ENCODE measurements at places on chromosomes 4 and X.

DNA sequence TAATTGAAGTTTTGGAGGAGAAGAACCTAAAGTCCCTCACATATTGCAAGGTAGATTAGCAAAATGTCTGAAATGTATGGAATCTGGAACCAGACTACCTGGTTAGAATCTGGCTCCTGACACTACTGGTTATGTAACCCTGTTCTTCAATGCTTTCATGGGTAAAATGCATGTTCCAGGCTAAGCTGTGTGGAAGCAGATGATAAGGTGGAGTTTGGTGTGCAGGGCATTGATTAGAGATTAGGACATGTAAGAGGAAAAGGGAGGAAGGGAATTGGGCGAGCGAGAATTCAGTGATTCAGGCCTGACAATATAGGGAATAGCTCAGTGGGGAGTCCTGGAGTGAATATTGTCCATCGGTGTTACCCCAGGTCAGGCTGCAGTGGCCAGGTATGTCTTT lies 165.8 kb upstream of the SFRP2 start:
- no peak for DNase-seq

GRCh38 chr4:181966104-181966551 lies 277.1 kb upstream of the TENM3 start:
- no peak for DNase-seq

DNA sequence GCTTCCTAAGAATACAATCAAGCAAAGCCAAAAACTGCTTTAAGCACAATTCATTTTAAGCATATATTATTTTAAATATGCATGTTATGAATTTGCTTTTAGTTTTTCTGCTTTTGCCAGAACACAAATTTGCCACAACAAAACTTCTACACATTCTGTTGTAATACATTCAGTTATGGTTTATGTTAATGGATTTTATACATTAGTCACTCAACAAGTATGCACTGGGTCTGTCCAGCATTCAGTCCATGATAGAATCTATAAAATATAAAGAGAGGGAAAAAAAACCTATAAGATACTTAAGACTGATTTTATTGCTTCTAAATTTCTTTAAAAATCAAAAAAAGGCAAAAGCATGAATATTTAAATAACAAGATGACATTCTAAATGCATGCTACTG lies 22.2 kb downstream of the IQCM start:
- DNase-seq = no peak

DNA sequence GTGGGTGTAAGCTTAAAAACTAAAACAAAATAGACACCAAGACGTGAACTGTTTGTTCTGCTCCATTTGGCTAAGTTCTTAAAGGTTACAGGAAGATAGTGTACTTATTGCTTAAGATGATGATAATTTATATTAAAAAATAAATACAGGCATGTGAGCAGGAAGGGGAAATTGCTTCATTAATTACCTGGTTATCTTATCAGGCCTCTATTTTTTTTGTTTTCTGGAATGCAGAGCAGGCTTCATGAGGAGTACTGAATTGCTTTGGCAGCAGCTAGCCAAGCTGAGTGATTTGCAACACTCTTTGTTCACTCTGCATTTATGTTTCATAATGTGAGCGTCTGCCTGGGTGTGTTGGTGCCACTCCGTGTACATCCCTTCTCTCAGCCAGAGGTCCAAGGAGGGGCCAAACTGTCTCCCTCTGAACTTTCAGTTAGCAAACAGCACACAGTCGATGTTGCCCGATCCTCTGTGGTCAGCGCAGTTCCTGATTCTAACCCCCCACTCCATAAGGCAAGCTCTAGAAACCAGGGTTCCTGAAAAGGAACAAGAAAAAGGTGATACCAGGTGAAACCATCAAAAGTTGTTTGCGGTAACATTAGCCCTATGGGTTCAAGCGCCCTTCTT lies 348.2 kb downstream of the SPRY1 start:
- no peak for DNase-seq

- DNase-seq = no peak
These were observed 207.4 kb downstream of the TMA16 start for GRCh38 chr4:163701916-163702315.

GRCh38 chrX:141469469-141469868 lies 115.1 kb downstream of the SPANXA1 start:
- DNase-seq = no peak

- no peak for DNase-seq
These were observed 132.3 kb upstream of the ARHGEF9 start for GRCh38 chrX:63917296-63917695.

GRCh38 chr4:35939751-35940150 lies 304.6 kb downstream of the ARAP2 start:
- DNase-seq = no peak

- DNase-seq = no peak
These were observed 94.1 kb upstream of the WDR17 start for GRCh38 chr4:175971388-175972179.
